ENCODE measurements at places on chromosomes 6 and 20. TPM values are rescaled to one million over a fixed set of nuclear protein-coding genes. Genes with fewer than 3 reads are reported as not detected.

The TCF15 gene
- 19.7 TPM for total RNA-seq

DNA sequence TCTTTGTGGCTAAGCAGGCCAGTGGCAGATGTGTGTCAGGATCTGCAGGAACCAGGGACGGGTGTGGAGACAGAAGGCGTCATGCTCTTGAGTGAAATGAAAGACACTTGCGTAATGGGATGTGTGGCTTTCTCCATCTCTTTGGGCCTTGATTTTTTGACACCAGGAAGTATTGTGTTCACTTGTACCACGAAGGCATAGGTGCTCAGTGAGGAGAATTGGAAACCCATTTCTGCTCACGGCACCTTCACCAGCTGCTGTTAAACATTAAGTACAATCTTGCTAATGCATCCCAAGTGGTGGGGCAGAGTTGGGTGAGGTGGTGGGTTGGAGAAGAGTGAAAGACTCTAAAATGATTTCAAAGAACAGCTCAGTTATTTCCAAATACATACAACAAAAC lies 30.0 kb downstream of the GJA10 start:
- H3K4me3 ChIP-seq: no peak overlapping the region
- DNase-seq: no peak
- H3K27me3 ChIP-seq: peaks cover 7% of the 10 kb centered on the region
- H3K4me1 ChIP-seq: peaks cover 6% of the 10 kb centered on the region
- no peak overlapping the region for H3K27ac ChIP-seq
- H3K36me3 ChIP-seq: peaks cover 12% of the 10 kb centered on the region

DNA sequence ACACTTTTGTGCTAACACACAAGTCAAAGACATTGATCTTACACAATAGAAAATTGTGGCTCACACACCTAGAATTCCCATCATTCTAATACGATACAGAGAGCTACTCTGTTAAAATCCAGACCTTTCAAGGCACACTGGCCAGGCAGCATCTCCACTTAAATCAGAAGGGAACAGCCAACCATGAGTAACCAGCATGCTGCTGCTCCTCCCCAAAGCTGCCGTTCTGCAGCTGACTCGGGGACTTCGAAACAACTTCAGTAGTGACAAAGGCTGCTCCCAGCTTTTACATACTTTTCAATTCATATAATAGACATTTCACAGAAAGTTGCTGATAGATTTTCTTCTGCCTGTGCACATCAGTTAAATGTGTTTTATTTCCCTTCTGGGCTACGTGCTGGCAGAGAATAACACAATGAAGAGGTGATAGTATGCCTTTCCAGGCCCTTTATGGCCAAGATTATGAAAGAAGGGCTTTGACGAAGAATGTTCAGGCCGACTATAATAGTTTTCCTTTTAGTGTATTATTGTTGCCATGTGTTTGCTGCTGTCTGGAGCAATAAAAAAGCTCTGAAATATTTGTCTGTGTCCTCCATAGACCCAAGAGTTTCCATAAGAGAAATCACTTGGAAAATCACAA lies 159.0 kb downstream of the GMDS start:
- DNase-seq: no peak
- peaks cover 2% of the 10 kb centered on the region for H3K27me3 ChIP-seq
- no peak overlapping the region for H3K4me3 ChIP-seq
- H3K4me1 ChIP-seq: peaks cover 3% of the 10 kb centered on the region
- H3K27ac ChIP-seq: no peak overlapping the region
- H3K36me3 ChIP-seq: no peaks in the 10 kb centered on the region

The HDGFL1 gene
- total RNA-seq: not detected

DNA sequence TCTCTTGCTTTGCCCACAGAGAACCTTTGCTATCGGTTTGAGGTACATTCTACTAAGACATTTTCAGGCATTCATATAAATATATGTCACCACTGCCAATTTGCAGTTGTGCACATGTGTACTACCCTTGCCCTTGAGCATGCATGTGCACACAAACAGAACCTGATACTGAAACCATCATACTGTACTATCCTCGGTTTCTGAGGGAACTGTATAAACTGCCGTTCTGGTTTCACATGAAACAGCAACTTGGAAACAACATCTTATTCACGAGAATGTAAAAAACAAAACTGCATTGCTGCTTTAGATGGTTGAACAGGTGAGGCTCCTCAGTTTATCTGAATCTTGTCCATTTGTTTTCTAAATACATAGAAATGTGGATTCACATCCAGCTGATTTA lies 151.2 kb upstream of the TMEM170B start:
- no peak overlapping the region for H3K27ac ChIP-seq
- no peaks in the 10 kb centered on the region for H3K27me3 ChIP-seq
- H3K36me3 ChIP-seq: no peaks in the 10 kb centered on the region
- H3K4me3 ChIP-seq: no peak overlapping the region
- H3K4me1 ChIP-seq: no peaks in the 10 kb centered on the region

DNA sequence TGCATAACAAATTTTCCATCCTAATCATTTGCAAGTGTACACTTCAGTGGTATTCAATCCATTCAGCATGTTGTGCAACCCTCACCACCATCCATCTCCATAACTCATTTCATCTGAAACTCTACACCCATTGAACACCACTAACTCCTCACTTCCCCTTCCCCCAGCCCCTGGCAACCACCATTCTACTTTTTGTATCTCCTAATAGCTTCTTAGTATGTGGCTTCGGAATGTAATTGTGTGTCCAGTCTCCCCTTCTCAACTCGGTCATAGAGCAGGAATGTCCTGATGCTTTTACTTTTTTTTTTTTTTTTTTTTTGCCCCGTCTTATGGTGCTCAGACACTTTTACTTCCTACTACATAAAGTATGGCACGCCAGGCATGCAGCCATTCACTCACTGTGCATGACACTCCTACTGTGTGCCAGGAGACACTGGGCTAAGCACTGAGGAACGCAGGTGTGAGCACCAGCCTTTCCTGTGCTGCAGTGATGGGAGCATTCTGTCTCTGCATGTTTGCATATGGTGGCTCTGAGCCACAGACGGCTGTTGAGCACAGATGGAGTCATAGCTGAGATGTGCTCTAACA lies 15.3 kb downstream of the HCK start:
- H3K4me1 ChIP-seq: peaks cover 9% of the 10 kb centered on the region
- peak overlapping the region; percentile 21 for H3K4me3 ChIP-seq
- H3K27me3 ChIP-seq: peaks cover 9% of the 10 kb centered on the region
- no peaks in the 10 kb centered on the region for H3K36me3 ChIP-seq
- peak; percentile 68 for DNase-seq

- H3K27ac ChIP-seq: peak overlapping the region; percentile 89
- H3K27me3 ChIP-seq: no peaks in the 10 kb centered on the region
- peaks cover 8% of the 10 kb centered on the region for H3K36me3 ChIP-seq
- peaks cover 27% of the 10 kb centered on the region for H3K4me1 ChIP-seq
- DNase-seq: peak; percentile 81
- peak overlapping the region; percentile 85 for H3K4me3 ChIP-seq
Measured at GRCh38 chr20:9068233-9068801, 570 bp upstream of the PLCB4 start.

DNA sequence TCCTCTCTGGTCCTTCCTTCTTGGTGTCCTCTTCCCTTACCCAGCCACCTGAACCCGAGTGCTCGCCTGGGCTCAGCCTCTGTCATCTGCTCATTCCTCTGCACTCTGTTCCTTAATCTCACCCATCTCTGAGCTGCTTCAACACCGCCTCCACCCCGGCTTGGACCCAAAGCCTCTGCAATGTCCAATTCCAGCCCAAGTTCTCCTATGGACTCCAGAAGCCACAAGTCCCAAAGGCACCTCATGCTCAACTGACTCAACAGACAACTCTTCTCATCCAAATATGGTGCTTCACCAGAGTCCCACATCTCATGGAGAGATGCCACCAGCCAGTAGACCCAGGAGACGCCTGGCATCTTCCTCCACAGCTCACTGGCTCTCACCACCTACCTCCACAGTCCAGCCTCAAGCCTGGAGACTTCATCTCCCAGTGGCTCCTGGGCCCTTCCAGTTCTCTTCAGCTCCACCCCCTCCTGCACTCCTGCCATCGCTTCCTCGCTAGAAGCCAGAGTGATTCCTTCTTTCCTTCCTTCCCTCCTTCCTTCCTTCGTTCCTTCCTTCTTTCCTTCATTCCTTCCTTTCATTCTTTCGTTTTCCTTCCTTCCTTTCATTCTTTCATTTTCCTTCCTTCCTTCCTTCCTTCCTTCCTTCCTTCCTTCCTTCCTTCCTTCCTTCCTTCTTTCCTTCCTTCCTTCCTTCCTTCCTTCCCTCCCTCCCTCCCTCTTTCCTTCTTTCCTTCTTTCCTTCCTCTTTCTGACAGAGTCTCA lies 40.9 kb upstream of the NNAT start:
- DNase-seq: no peak
- peaks cover 3% of the 10 kb centered on the region for H3K27me3 ChIP-seq
- peaks cover 16% of the 10 kb centered on the region for H3K36me3 ChIP-seq
- H3K4me3 ChIP-seq: peak overlapping the region; percentile 2
- H3K4me1 ChIP-seq: peaks cover 11% of the 10 kb centered on the region

DNA sequence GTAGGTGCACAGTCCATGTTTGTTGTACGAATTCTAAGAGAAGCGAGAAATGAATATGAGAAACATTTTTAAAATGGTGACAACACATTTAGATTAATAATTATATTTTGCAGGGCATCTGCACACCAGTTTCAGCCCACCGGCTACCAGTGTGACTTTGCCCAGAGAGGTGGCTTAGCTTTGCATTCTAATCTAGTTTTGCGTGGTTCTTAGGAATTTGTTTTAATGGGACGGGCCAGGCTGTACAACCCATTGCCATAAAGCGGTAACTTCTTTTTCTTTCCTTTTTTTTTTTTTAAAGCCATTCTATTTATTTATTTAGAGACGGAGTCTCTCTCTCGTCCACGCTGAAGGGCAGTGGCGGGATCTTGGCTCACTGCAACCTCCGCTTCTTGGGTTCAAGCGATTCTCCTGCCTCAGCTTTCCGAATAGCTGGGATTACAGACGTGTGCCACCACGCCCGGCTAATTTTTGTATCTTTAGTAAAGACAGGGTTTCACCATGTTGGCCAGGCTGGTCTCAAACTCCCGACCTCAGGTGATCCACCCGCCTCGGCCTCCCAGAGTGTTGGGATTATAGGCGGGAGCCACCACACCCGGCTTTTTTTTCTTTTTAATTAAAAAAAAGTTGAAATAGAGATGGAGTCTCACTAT lies 829 bp downstream of the MANBAL start:
- peaks cover 5% of the 10 kb centered on the region for H3K27me3 ChIP-seq
- peak overlapping the region; percentile 48 for H3K27ac ChIP-seq
- H3K36me3 ChIP-seq: peaks cover 10% of the 10 kb centered on the region
- no peak for DNase-seq

DNA sequence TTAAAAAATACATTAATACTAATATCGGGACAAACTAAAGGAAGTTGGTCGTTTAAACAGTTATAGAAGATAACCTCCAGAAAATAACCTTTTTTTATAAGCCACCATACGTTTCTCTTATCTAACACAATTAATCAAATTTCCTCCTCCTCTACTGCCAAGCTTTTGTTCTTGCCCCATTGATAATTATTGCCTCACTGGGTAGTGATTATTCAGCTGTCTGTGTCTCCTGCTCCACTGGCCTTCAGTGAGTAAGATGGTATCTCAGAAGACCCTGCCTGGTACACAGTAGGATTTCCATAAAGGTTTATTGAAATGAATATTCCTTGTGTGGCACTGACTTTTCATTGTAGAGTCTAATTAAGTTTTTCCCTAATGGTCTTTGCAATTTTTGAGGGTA lies 165.5 kb upstream of the SCGN start:
- DNase-seq: no peak
- H3K27me3 ChIP-seq: no peaks in the 10 kb centered on the region
- H3K27ac ChIP-seq: no peak overlapping the region
- H3K4me1 ChIP-seq: peaks cover 11% of the 10 kb centered on the region

GRCh38 chr6:6569811-6570164 lies 18.7 kb upstream of the LY86 start:
- H3K27ac ChIP-seq: no peak overlapping the region
- peaks cover 2% of the 10 kb centered on the region for H3K4me1 ChIP-seq
- no peaks in the 10 kb centered on the region for H3K27me3 ChIP-seq
- H3K36me3 ChIP-seq: peaks cover 10% of the 10 kb centered on the region
- no peak overlapping the region for H3K4me3 ChIP-seq

The PBOV1 gene
- not detected for total RNA-seq

DNA sequence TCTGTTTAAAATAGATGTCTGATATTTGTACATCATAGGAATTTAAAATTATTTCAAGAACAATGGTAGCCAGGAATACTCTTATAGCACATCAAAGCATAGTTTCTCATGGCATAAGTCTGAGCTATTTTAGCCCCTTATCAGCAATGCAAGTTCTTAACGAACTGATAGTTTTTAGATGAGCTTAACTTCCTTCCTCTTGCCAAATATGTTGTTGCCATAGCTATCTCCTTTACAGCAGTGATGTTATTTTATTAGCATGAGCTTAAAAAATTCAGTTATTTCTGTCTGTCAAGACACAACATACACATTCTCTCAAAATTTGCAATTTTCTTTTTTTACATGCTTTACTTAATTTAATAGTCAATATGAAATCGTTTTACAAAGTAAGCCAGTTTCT lies 867.2 kb downstream of the PHF3 start:
- H3K27ac ChIP-seq: no peak overlapping the region
- H3K36me3 ChIP-seq: no peaks in the 10 kb centered on the region
- H3K4me3 ChIP-seq: no peak overlapping the region

The BEND3 gene
- total RNA-seq: 10.9 TPM

- peaks cover 20% of the 10 kb centered on the region for H3K4me1 ChIP-seq
- H3K27me3 ChIP-seq: peaks cover 59% of the 10 kb centered on the region
- no peaks in the 10 kb centered on the region for H3K36me3 ChIP-seq
- H3K4me3 ChIP-seq: peak overlapping the region; percentile 74
Measured at GRCh38 chr20:38724626-38725147, 401 bp downstream of the SLC32A1 start.

DNA sequence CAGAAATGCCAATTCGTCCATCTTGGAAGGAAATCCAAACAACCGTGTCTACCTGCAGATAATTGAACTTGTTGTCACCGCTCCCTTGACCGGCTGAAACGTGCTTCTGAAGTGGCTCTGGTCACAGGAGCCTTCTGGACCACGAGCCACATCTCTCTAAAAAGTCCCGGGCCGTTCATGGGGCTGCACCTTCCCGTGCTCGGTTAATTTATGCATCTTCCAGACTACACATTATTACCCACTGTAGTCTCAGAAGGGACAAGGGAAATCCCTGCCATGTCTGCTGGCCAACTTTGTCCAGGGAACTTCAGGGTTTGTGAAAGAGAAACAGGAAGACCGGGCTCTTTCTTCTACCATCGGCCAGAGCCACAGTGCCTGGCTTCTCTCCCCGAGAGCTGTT lies 63.4 kb upstream of the MPC1 start:
- H3K27ac ChIP-seq: no peak overlapping the region
- H3K4me3 ChIP-seq: no peak overlapping the region
- peaks cover 31% of the 10 kb centered on the region for H3K4me1 ChIP-seq
- DNase-seq: no peak
- H3K27me3 ChIP-seq: peaks cover 10% of the 10 kb centered on the region
- peaks cover 41% of the 10 kb centered on the region for H3K36me3 ChIP-seq

GRCh38 chr6:12941422-12941821 lies 224.9 kb downstream of the PHACTR1 start:
- no peak overlapping the region for H3K27ac ChIP-seq
- no peaks in the 10 kb centered on the region for H3K4me1 ChIP-seq
- H3K27me3 ChIP-seq: no peaks in the 10 kb centered on the region
- no peaks in the 10 kb centered on the region for H3K36me3 ChIP-seq

GRCh38 chr6:114690625-114691024 lies 347.8 kb upstream of the HS3ST5 start:
- H3K36me3 ChIP-seq: no peaks in the 10 kb centered on the region
- DNase-seq: no peak
- no peaks in the 10 kb centered on the region for H3K4me1 ChIP-seq
- H3K27me3 ChIP-seq: peaks cover 1% of the 10 kb centered on the region

The TGM3 gene
- total RNA-seq: not detected

The TDRD6 gene
- 0.64 TPM for total RNA-seq
